ENCODE measurements at places on chromosomes 6 and 20. TPM values are rescaled to one million over a fixed set of nuclear protein-coding genes. Genes with fewer than 3 reads are reported as not detected.

The ABHD16B gene
- not detected for total RNA-seq

The SLC35A1 gene
- 9.8 TPM for total RNA-seq

The TGM3 gene
- total RNA-seq, result not detected

The PRIM2 gene
- 12.1 TPM for total RNA-seq

The MLN gene
- total RNA-seq, result not detected

The ACSS1 gene
- 14.2 TPM for total RNA-seq

The TMEM181 gene
- total RNA-seq, result 13.8 TPM

The C6orf118 gene
- 0.15 TPM for total RNA-seq

The KHDC3L gene
- total RNA-seq, result not detected

The HAO1 gene
- not detected for total RNA-seq

The CTCFL gene
- not detected for total RNA-seq

The DCBLD1 gene
- total RNA-seq, result 24.0 TPM

The GFOD1 gene
- 1.9 TPM for total RNA-seq

The SERPINB6 gene
- 133 TPM for total RNA-seq

The OTOR gene
- total RNA-seq, result not detected

The ZBTB9 gene
- total RNA-seq, result 11.6 TPM

The TRIM31 gene
- 1.4 TPM for total RNA-seq

The IYD gene
- not detected for total RNA-seq

The SLC17A2 gene
- not detected for total RNA-seq

The HDDC2 gene
- total RNA-seq, result 90.0 TPM

The MMP24 gene
- 34.6 TPM for total RNA-seq

The BPIFA1 gene
- total RNA-seq, result not detected

The BPIFB1 gene
- 0.08 TPM for total RNA-seq

The SLC22A7 gene
- total RNA-seq, result not detected

The NCR2 gene
- not detected for total RNA-seq

The ERVFRD-1 gene
- total RNA-seq, result not detected

The C4B gene
- total RNA-seq, result 1.1 TPM

The HLA-DMA gene
- 2.5 TPM for total RNA-seq

The ARHGAP40 gene
- total RNA-seq, result not detected

The CD164 gene
- total RNA-seq, result 108 TPM

The SYTL3 gene
- 1.3 TPM for total RNA-seq

The DPM1 gene
- 70.1 TPM for total RNA-seq

The CST7 gene
- not detected for total RNA-seq

The GNMT gene
- not detected for total RNA-seq

The LY6G6D gene
- not detected for total RNA-seq

The ADAM33 gene
- not detected for total RNA-seq

The DDX43 gene
- not detected for total RNA-seq

The R3HDML gene
- 0.75 TPM for total RNA-seq

The HUS1B gene
- total RNA-seq, result 0.38 TPM

The TMEM217 gene
- 0.60 TPM for total RNA-seq

The AIF1 gene
- total RNA-seq, result not detected

The FRMD1 gene
- 0.05 TPM for total RNA-seq

The CASS4 gene
- total RNA-seq, result not detected

The IRAK1BP1 gene
- total RNA-seq, result 0.73 TPM

The C20orf202 gene
- total RNA-seq, result not detected

The NTSR1 gene
- 0.07 TPM for total RNA-seq

Data from A549 treated with GW870086 at 1 μM for 4 hours (cell line).